Type B pancreatic cell (in vitro differentiated cells): ENCODE measurements at places on chromosomes 11 and 22. TPM values are rescaled to one million over a fixed set of nuclear protein-coding genes. Genes with fewer than 3 reads are reported as not detected.
A peak's percentile ranks its signal among the peaks of the same experiment; 100 is the strongest.

RIBC2 gene
- total RNA-seq = 5.1 and 8.8 TPM in 2 replicates

- H3K27me3 ChIP-seq = no peaks in the 10 kb centered on the region
- peaks cover 5% of the 10 kb centered on the region for H3K4me1 ChIP-seq
- no peak overlapping the region for H3K4me3 ChIP-seq
- H3K27ac ChIP-seq = no peak overlapping the region
- H3K36me3 ChIP-seq = no peaks in the 10 kb centered on the region
Measured at GRCh38 chr11:104534278-104534677, 364.0 kb downstream of the CASP12 start.

DNA sequence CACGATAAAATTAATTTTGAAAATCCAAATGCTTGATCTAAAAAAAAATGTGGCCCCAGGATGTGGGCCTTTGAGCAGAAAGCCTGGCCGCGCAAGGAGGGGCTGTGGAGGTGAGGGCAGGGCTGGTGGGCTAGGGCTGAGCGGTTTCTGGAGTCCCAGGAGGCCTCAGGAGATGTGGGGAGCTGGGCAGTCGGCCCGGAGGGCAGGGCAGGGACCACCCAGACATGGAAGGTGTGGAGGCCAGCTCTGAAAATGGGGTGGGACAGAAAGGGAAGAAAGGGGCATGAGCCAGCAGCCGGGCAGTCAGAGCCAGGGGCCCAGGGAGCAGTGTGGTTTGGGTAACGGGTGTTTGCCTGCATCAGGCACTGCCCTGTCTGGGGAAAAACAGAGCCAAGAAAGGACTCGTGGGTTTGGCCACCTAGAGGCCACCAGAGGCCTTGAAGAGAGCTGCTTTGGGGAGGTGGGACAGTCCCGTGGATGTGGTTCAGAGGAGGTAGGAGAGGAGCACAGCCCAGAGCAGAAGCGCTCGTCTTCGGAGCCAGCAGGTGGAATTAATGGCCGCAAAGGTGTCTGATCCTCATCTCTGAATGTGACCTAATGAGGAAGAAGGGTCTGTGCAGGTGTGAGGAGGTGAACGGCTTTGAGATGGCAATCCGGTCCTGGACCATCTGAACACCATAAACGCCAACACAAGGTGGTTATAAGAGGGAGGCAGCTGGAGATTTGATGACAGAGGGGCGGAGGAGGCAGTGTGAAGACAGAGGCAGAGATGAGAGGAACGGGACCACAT, 50.2 kb downstream of the IGF2 start:
- H3K36me3 ChIP-seq = no peaks in the 10 kb centered on the region
- peak; percentile 58 for DNase-seq
- no peak overlapping the region for H3K4me3 ChIP-seq
- H3K27me3 ChIP-seq = no peaks in the 10 kb centered on the region

- H3K27me3 ChIP-seq = no peaks in the 10 kb centered on the region
- no peak overlapping the region for H3K4me3 ChIP-seq
- H3K27ac ChIP-seq = no peak overlapping the region
- H3K36me3 ChIP-seq = no peaks in the 10 kb centered on the region
- no peak for DNase-seq
Measured at GRCh38 chr22:46969491-46969890, 207.0 kb downstream of the TBC1D22A start.

KDM4E gene
- total RNA-seq = not detected in 2 replicates

SNAP29 gene
- 19.0 and 20.4 TPM in 2 replicates for total RNA-seq

DNA sequence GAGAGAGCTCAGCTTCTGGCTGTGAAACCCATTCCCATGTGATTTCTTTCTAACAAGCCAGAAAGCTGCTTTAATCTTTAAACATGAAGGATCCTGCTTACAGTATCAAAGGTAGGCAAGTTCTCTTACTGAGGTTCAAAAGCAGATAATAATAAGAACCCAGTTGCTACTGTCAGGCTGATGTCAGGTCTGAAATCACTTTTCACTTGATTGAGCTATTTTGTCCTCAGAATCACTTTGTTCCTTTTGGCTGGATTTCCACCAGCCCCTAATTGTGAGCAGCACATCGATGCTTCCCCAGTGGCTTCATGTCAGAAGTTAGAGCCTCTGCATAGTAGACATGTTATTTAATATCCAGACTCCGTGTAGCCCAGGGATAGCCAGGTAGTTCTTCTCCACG, 55.8 kb upstream of the CEP295 start:
- H3K27me3 ChIP-seq = peaks cover 4% of the 10 kb centered on the region
- H3K36me3 ChIP-seq = no peaks in the 10 kb centered on the region
- no peaks in the 10 kb centered on the region for H3K4me1 ChIP-seq
- no peak overlapping the region for H3K27ac ChIP-seq
